ENCODE measurements at places on chromosomes 2 and 18.

- no peak for DNase-seq
These were observed 59.6 kb downstream of the MEX3C start for GRCh38 chr18:51137891-51138290.

- DNase-seq: no peak
These were observed 92.2 kb upstream of the PID1 start for GRCh38 chr2:229363185-229363814.

GRCh38 chr2:97969081-97970067 lies 26.4 kb downstream of the TMEM131 start:
- DNase-seq: peak; percentile 97

DNA sequence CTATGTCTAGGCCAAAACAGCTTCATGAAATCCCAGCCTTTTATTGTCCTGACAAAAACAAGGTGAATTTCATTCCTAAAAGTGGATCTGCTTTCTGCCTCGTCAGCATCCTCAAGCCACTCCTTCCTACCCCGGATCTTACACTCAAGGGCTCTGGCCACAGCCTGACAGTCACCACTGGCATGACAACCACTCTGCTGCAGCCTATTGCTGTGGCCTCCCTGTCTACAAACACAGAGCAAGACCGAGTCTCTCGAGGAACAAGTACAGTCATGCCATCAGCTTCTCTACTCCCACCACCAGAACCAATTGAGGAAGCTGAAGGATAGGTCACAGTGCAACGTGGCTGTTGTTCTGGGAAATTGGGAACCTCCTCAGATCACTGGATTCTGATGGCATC lies 106.1 kb downstream of the ICA1L start:
- DNase-seq: no peak

- DNase-seq: peak; percentile 71
These were observed 14.6 kb downstream of the FBXO11 start for GRCh38 chr2:47891369-47892337.

GRCh38 chr18:8771930-8772329 lies 66.6 kb downstream of the MTCL1 start:
- no peak for DNase-seq

DNA sequence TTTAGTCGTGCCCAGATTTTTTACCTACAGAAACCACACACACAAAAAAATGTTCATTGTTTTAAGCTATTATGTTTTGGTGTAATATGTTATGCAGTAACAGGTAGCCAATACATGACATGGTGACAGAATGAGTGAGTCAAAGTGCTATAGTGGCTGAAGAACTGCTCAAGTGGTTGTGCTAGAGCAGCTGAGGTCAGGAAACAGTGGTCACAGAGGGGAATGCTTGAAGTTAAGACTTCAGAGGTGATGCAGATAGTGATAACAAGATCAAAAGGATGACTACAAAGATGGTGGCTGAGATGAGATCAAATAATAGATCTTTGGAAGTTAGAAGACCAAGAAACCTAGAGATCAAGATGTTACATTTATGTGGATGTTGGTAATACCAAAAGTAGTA lies 174.3 kb downstream of the KCNE4 start:
- no peak for DNase-seq

GRCh38 chr2:138510319-138510718 lies 8.7 kb downstream of the SPOPL start:
- no peak for DNase-seq

GRCh38 chr18:9860682-9861081 lies 25.1 kb upstream of the TXNDC2 start:
- no peak for DNase-seq

GRCh38 chr2:212135739-212136138 lies 402.9 kb downstream of the ERBB4 start:
- peak; percentile 17 for DNase-seq

- DNase-seq: no peak
These were observed 230.8 kb downstream of the ANAPC1 start for GRCh38 chr2:111653103-111653624.

DNA sequence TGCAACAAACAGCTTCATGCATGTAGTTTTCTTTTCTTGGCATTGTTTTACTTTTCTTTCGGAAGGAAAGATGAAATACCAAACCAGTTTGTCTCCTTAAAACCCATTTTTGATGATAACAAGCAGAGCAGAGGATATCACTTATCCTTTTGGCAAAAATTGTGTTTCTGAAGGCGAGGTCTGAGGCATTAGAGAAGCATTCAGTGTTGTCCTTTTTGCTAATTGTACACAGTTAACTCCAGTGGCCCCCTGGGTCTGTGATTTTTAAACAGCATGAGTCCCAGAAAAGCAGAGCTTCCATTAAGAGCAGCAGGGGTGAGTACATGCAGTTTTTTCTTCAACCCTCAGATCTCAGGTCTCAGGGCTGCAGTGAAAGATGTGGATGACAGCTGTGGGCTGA lies 41.3 kb downstream of the TTC39C start:
- DNase-seq: no peak

GRCh38 chr18:79543861-79544385 lies 135.7 kb upstream of the CTDP1 start:
- DNase-seq: no peak

- DNase-seq: no peak
These were observed at the start of gene TRABD2A for GRCh38 chr2:84880645-84881521. Gene TRABD2A (minus strand): TSS chr2:84881084. CDS start chr2:84881039, 45 bp downstream.

DNA sequence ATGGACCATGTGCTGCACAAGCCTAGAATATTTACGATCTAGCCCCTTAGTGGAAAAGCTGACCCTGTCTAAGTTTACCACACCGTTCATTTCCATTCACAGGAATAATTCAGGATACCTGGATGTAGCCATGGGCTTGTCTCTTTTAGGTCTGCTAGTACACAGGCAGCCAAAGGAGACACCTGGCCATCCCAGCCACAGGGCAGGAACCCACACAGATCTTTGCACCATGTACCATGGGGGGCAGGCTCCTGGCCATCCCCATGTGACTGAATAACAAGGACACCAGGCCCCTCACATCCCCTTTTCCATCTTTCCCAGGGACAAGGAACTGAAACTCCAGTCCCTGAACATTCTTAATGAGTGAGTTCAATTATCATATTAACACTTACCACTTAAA lies 467.3 kb upstream of the MYT1L start:
- no peak for DNase-seq

DNA sequence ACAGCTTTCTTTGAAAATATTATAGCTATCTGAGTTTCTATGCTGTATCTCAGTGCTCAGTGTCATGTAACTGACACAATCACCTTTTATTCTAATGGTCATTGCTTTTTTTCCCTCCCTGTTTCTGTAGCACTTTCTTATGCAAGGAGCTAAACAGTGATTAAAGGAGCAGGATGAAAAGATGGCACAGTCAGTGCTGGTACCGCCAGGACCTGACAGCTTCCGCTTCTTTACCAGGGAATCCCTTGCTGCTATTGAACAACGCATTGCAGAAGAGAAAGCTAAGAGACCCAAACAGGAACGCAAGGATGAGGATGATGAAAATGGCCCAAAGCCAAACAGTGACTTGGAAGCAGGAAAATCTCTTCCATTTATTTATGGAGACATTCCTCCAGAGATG lies 56.4 kb downstream of the SCN2A start:
- DNase-seq: no peak

GRCh38 chr2:96685577-96686459 lies 43.3 kb downstream of the FER1L5 start:
- DNase-seq: peak; percentile 35

DNA sequence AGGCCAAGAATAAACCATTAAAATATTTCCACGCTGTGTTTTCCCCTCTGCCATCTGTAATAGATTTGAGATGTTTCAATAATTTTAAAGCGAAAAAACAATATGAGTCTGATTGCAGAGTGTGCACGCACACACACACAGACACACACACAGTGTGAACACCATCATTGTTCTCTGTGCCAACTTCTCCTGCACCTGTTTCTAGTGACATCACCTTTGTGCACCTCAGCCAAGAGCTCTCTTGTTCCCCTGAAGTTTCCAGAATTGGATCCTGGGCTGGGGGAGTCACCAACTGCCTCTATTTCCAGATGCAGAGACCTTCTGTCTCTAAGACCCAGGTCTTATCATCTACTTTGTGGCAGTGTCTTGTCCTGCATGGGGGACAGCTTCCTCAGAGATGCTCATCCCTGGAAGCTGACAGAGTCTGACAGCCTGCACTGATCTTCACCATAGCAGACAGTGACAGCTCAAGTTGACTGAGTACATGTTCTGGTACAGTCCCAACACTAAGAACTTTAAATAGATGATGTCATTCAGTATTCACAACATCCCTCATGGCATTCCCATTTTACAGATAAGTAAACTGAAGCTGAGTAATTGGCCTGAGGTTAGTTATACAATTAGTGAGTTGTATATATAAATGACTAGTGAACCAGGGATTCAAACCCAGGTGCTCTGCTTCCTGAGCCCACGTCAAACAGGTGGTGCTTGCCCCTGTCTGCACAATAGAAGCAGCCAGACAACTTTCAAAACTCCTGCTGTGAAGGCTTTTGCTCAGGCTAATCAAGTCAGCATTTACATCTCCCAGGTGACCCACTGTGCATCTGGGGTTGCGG lies 39.4 kb downstream of the ACOXL start:
- peak; percentile 1 for DNase-seq

DNA sequence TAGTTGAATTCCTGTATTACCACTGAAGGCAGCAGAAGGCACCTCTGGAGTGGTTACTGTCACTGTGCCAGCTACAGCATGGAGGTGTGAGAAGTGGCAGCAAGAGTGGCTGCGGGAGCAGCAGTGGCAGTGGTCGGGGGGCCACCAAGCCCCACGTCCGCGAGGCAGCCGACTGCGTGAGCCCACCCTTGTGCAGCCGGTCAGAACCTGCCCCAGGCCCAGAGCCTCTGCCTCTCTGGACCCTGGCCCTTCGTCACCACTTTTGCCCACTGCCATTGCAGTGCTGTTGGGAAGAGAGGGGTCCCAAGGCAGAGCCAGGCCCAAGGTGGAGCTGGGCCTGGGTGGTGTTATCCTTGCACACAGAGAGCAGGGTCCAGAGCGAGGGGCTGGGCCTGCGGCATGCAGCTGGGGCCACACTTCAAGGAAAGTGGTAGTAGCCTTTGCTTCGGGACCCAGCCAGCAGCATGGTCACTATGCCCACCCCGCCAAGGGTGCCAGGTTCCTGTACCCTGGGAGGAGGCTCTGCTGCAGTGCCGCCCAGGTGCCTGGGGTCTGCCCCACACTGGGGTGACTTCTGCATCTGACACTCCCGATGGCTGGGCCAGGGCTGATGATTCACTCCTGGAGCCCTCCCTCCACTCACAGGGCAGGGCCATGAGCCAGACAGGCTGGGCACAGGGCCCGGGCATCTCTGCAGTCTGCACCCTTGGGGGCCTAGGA lies 450.1 kb upstream of the LRATD1 start:
- no peak for DNase-seq

DNA sequence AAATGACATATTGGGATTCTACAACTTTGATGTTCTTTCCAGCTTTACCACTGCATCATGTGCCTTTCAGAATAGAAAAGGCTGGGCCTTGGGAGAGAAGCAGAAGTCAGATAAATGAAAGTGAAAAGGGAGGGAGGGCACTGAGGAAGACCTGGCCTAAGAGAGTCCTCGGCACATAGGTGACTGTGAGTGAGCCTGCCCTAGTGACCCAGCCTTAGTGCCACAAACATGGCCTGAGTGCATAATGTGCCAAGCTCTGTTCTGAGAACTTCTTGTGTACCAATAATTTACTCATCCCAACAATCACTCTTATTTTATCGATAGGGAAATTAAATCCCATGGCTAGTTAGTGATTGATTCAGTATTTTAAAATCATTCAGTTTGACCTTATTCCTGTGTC lies 436.6 kb downstream of the LRP1B start:
- no peak for DNase-seq

DNA sequence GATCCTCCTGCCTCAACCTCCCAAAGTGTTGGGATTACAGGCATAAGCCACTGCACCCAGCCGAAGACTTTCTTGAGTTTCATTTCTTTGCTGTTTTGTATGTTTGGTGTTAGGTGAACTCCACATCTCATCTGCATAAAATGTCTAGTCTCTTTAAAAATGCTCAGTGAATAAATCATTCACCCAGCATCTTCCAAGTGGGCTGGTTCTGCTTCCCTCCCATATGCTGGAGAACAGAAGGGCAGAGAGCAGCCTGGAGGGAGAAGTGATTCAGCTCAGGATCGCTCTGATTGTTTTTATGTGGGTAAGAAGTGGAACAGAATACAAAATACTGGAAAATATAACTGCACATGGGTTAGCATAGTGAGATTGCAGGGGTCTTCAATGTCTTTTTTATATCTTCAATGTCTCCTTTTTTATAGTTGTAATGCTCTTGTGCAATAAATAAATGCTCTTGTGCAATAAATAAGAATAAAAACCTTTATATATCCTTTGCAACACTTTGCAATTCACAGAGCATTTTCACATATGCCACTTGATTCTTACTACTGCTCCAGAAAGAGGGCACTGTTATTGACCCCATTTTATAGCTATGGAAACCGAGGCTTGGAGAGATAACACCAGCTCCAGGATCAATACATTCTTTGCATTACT lies 253.0 kb upstream of the NCKAP5 start:
- DNase-seq: peak; percentile 55

GRCh38 chr2:122491011-122491410 lies 735.6 kb downstream of the TSN start:
- DNase-seq: no peak

- DNase-seq: no peak
These were observed 7.0 kb downstream of the CROCC2 start for GRCh38 chr2:240912878-240913809.

DNA sequence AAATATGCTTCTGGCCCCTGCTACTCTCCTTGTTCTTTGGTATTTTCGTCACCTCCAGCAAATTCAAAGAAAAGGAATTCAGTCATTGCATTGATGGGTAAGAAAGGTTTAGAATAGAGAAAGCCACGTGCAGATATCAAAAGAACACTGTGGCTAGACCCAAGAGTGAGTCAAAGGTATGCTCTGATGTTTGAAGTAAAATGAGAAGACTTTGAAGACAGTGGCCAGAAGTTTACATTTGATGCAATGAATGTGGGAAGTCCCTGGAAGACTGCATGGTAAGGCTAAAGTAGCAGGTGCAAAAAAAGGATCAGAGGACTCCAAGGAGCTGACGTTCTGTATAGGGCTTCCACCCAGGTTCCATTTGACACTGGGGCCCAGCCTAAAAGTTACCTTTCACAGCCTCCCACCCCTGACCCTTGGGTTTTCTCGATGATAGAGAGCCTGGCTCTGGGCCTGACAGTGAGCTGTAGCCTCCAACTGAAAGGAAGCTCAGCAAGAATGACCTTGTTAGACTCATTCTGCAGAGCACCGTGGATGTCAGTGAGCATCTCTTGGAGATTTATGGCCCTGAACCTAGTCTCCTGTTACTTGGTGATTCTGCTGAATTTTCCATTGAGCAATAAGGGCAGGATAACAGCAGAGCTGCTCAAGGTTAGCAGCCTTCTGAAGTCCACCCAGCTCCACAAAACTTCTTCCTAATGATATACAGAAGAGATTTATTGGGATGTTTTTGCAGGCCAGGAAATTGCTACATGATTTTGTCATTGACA lies 223.7 kb upstream of the RBBP8 start:
- DNase-seq: peak; percentile 100

GRCh38 chr2:156332534-156333273 lies at the start of gene NR4A2:
Gene NR4A2 (minus strand): TSS chr2:156332721. CDS start chr2:156330186, 2,535 bp downstream.
- peak; percentile 76 for DNase-seq

DNA sequence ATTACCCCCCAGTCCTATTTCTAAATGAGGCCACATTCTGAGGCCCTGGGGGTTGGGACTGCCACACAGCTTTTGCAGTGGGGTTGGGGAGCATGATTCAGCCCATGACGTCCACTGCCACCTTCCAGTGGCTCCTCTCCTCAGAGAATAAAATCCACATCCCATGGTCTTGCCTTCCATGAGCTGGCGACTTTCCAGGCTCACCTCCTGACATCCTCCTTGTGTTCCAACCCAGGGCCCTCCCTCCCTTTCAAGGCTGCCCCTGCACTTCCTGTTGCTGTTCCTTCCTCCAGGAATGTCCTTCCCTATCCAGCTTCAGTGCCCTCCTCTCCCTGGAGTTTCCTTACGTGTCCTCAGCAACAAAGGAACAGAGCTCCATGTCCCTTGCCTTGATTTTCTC lies 187.3 kb upstream of the ID2 start:
- DNase-seq: no peak
